Effector memory CD8-positive, alpha-beta T cell (primary cell): ENCODE measurements at places on chromosomes 6 and 20.

- DNase-seq: no peak
These were observed 7.3 kb downstream of the GHRH start for GRCh38 chr20:37254114-37254878.

- DNase-seq: no peak
These were observed 121.0 kb downstream of the TRDN start for GRCh38 chr6:123515715-123516114.

DNA sequence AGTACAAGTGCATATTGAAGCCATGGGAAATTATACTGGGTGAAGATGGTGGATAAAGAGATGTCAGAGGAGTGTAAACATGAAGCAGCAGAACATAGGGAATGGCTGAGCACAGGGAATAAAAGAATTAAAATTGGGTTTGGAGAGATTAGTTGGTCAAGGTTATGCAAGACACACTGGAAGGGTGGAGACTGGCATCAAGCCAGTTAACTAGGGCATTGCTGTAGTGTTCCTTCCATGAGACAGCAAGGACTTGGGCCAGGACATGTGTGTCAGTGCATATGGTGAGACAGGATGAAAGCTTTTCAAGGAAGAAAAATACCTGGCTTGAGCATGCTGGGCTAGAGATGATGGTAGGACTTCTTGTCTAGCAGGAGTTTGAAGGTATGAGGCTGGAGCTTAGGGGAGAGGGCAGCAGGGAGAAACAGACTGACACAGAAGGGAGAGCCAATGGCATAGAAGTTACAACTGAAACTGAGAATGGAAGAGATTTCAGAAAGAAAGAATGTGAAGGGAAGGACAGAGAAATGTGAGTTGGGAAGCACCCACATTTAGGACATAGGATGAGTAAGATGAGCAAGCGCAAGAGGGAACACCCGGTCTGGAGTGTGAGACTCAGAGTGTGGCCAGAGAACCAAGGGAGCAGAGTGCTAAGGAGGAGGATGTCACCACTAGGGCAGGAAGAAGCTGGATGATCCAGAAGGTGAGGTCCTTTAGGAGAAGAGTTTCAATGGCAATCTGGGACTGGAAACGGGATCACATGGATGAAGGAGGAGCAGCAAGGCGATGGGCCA is 14.5 kb upstream of the TMEM170B start:
- no peak for DNase-seq

DNA sequence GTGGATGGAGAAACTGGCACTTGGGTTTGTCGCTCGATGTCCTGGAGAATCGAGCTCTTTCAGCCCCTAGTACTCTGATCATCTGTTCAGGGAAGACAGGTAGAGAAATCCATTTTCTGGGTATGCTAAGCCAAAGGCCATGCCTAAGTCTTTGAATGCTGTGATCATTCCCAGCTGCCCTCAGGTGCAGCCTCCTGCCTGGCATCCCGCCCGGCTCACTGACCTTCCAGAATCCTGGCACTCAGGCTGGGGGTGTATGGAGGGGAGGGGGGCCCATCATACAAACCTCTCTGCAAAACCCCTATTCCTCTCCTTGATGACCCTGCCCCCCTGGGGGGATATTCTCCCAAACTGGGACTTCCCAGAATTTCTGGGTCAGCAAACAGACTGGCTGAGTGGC is 28.6 kb downstream of the C20orf203 start:
- DNase-seq: no peak

DNA sequence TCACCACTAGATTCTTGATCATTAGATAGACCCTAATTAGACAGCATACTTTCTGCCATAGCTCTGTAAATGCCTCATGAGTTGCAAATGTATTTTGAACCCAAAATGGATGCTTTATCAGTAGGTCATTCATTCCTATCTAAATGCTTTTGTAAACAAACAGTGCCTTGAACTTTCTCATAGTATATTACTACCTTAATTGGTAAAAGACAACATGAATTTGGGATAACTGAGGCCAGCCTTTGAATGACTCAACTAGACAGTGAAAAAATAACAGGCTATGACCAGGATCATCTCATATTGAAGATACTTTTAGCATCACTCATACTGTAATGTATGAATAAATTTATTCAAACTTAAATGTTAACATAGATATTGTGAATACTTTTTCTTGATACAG is 37.0 kb upstream of the PRL start:
- no peak for DNase-seq

DNA sequence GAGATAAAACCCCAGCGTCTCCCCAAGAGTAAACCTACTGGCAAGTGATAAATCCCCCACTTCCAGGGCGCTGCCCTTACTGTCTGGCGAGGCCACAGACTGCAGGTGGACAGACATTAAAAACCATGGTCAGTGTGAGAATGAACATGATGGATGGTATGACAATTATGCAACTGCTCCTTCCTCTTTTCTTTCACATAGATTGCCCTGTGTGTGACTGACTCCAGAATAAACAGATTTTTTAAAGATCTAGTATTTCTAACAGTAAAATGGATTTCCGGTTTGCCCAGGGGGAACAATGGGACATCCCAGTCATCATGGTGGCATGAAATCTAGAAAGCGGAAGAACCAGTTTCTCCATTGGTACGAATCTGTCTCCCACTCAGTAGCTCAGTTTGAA is 153.7 kb downstream of the FOXC1 start:
- DNase-seq: no peak

DNA sequence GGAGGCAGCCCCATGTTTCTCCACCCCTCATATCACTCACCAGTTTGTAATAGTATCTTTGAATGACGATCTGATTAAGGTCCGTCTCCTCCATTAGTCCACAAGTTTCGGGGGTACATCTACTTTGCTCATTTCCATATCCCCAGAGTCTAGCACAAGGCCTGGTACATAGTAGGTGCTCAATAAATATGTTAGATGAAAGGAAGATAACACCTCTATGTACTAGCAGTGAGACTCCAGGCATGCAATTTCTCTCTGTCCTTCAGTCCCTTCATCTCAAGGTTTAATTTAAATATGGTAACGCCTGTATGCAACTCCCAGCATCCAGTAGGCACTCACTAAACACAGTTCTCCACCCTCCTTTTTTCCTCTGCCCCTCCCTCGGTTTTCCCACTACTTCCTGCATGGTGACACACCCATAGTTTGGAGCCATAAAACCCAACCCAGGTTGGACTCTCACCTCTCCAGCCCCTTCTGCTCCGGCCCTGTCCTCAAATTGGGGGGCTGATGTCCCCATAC is 461 bp upstream of the HNF4A start:
- DNase-seq: no peak

DNA sequence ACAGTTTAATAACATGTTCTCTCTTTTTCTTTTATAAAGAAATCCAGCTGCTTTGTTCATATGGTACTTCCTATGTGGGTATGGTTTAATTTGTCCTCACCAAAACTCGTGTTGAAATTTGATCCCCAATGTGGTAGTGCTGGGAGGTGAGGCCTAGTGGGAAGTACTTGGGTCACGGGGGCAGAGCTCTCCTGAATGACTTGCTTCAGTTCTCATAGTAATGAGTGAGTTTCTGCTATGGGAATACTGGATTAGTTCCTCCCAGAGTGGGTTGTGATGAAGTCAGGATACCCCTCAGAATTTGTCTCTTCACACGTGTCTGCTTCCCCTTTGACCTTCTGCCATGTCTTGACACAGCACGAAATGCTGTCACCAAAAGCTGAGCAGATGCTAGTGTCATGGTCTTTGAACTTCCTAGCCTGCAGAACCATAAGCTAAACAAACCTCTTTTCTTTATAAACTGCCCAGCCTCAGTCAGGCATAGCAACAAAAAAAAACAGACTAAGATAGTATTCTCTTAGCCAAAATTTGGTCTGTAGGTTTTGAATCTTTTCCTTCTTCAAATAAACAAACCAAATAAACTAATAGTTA is 87.8 kb upstream of the HS3ST5 start:
- no peak for DNase-seq

DNA sequence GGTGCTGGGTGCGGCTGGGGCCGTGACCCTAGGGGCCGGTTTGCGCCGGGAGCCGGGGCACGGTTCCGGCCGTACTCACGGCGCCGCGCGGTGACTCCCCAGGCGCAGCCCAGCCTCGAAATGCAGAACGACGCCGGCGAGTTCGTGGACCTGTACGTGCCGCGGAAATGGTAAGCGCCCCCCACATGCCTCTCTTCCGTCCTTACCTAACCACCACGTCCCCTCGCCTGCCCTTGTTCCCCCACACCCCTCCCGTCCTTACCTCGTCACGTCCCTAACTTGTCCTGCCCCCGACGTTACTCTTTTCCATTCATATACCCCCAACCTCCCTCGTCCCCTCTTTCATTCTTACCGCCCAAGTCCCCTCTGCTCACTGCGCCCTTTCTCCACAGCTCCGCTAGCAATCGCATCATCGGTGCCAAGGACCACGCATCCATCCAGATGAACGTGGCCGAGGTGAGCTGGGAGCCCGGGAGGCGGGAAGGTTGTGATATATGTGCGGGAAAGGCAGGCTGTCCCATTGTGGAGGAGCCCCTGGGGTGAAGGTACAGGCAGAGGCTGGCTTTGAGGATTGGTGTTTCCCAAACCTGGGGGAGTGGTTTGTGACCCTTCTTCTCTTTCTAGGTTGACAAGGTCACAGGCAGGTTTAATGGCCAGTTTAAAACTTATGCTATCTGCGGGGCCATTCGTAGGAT is 463 bp downstream of the RPS21 start:
- no peak for DNase-seq

GRCh38 chr20:46992640-46993035 is 98.0 kb downstream of the EYA2 start:
- DNase-seq: no peak

DNA sequence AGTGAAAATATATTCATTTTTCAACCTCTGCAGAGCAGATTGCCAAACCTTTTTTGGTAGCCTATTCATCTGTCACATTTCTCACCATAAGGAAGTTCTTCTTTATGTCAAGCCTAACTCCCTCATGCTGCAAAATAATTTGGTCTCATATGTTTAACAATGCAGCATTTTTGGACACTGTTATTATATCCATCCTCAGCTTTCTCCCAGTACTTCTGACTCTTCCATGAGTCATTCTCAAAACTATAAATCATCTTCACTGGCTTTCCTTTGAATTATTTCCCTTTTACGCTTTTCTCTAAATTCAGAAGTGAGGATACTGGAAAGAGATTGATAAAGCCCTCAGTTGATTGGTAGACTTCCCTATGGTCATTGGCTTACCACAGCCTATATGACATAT is 192.2 kb downstream of the TPBG start:
- DNase-seq: no peak
